ENCODE measurements at places on chromosomes 4 and X. TPM values are rescaled to one million over a fixed set of nuclear protein-coding genes. Genes with fewer than 3 reads are reported as not detected.

GRCh38 chr4:55742655-55743202 lies 76.9 kb upstream of the EXOC1L start:
- no peak overlapping the region for H3K4me3 ChIP-seq
- no peaks in the 10 kb centered on the region for H3K36me3 ChIP-seq
- no peak overlapping the region for H3K27ac ChIP-seq

DNA sequence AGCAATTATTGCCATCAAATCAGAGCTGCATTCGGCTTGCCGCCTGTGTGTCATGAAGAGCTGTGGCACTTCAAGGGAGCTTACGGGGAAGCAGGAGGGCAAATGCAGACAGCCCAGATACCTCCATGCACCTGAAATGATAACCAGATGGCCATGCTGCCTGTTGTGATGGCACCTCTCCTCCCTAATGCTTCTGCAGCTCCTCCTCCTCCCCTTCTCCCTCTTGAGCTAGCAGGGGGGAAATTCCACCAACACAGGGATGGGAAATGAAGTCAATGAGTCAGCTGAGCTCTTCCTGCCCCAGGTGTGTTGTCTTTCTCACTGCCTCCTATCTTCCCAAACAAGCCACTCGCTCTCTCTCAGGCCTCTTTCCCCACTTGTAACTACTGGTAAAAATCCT lies 565.0 kb downstream of the BCOR start:
- DNase-seq = no peak
- H3K27me3 ChIP-seq = no peaks in the 10 kb centered on the region
- no peaks in the 10 kb centered on the region for H3K4me1 ChIP-seq

GRCh38 chr4:112970903-112971302 lies 78.5 kb upstream of the ANK2 start:
- H3K4me3 ChIP-seq = no peak overlapping the region
- H3K36me3 ChIP-seq = no peaks in the 10 kb centered on the region
- no peak overlapping the region for H3K27ac ChIP-seq
- no peaks in the 10 kb centered on the region for H3K4me1 ChIP-seq
- no peaks in the 10 kb centered on the region for H3K27me3 ChIP-seq

GRCh38 chrX:39595977-39596376 lies 501.8 kb downstream of the BCOR start:
- no peaks in the 10 kb centered on the region for H3K36me3 ChIP-seq
- no peak overlapping the region for H3K27ac ChIP-seq
- H3K4me3 ChIP-seq = no peak overlapping the region
- DNase-seq = no peak

DNA sequence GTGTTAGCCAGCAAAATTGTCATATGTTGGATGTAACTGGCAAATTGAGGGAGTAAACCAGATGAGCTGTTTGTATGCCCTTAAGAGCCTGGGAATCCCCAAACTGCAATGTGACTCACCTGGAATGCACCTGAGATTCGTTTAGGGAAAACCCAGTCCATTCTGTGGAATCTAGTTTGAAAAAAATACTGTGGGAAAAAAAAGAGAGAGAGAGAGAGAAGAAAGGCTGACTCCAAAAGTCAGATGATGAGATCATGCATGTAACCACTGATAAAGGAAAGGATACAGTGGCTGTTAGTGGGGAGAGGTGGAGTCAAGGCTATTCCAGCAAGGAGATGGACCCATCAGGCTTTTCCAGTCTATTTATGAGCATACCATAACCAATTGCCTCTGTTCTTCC lies 48.5 kb downstream of the SLC9A7 start:
- H3K27me3 ChIP-seq = no peaks in the 10 kb centered on the region
- H3K36me3 ChIP-seq = no peaks in the 10 kb centered on the region
- no peak overlapping the region for H3K4me3 ChIP-seq

DNA sequence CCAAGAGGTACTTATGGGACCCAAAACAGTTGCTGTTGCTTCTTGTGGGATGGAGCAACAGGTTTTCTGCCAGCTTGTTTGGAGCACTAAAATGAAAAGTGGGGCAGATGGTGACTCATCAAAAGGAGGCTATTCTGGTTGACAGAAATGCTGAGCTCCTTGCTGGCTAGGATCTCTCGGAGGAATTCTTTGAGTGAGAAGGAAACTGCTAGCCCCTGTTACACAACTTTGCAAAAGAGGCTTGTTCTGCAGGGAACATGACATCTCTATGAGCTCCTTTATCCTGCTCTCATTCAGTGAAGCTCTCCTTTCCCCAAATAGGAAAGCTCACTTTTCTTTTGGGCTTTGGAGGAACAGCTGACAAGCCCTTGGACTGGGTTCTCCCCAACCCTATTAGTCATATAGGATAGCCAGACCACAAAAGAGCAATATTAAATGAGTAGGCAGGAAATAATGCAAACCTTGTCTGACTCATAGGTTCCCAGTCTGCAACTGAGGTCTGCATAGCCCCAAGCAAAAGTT lies 108.3 kb downstream of the CDS1 start:
- peak overlapping the region; percentile 41 for H3K4me3 ChIP-seq
- peak; percentile 97 for DNase-seq
- H3K27me3 ChIP-seq = no peaks in the 10 kb centered on the region

GRCh38 chr4:106478152-106478551 lies 109.6 kb upstream of the GIMD1 start:
- H3K27ac ChIP-seq = no peak overlapping the region
- H3K27me3 ChIP-seq = no peaks in the 10 kb centered on the region
- no peak overlapping the region for H3K4me3 ChIP-seq
- H3K36me3 ChIP-seq = no peaks in the 10 kb centered on the region

DNA sequence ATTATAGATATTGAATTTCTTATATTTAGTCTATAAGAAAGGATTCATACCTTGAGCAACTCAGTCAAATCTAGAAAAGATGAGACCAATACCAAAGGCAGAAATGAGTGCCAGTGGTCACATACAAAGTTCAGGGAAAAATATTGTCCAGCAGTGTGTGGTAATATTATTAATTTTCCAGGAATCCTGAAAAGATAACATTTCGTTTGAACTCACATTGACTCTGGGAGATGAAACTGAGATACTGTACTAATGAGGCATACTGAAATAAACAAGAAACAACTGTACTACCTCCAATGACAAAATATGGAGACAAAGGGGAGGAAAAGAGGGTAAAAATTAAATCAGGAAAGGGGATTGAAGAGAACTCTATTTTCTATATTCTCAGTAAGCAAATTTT lies 212.4 kb downstream of the TRAM1L1 start:
- no peak overlapping the region for H3K4me3 ChIP-seq
- no peaks in the 10 kb centered on the region for H3K36me3 ChIP-seq
- no peaks in the 10 kb centered on the region for H3K27me3 ChIP-seq
- H3K4me1 ChIP-seq = no peaks in the 10 kb centered on the region
- no peak for DNase-seq

GRCh38 chrX:8075636-8076035 lies 95.4 kb downstream of the VCX2 start:
- no peak overlapping the region for H3K27ac ChIP-seq
- peak; percentile 77 for DNase-seq
- H3K4me1 ChIP-seq = no peaks in the 10 kb centered on the region

- H3K4me3 ChIP-seq = no peak overlapping the region
- DNase-seq = no peak
- no peaks in the 10 kb centered on the region for H3K4me1 ChIP-seq
- no peaks in the 10 kb centered on the region for H3K36me3 ChIP-seq
- H3K27ac ChIP-seq = no peak overlapping the region
Measured at GRCh38 chrX:135651647-135652295, 61.7 kb upstream of the CT45A1 start.

- no peaks in the 10 kb centered on the region for H3K27me3 ChIP-seq
- no peaks in the 10 kb centered on the region for H3K4me1 ChIP-seq
- no peak for DNase-seq
- no peak overlapping the region for H3K4me3 ChIP-seq
Measured at GRCh38 chr4:19194672-19195071, 1057.0 kb upstream of the SLIT2 start.

- H3K4me1 ChIP-seq = no peaks in the 10 kb centered on the region
- H3K27ac ChIP-seq = no peak overlapping the region
- no peak overlapping the region for H3K4me3 ChIP-seq
- H3K27me3 ChIP-seq = no peaks in the 10 kb centered on the region
Measured at GRCh38 chr4:88690355-88690754, 7.3 kb downstream of the NAP1L5 start.

DNA sequence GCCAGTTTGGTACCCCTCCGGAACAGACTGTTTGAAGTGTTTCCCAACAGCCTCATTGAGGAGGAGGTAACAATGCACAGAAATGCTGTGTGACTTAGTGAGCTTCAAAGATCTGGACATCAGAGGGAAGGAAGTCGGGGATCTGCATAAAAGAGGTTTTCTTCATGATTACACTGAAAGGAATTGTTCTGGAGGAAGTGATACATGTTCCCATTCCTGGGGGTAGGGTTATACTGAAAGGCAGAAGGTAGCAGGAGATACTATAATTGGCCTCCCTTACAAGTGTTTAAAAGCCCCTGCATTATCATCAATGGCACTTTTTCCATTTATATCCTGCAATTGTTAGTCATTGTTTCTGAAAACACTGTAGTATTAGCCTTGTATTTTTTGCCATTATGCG lies 94.0 kb upstream of the DKK2 start:
- no peak for DNase-seq
- no peak overlapping the region for H3K27ac ChIP-seq
- H3K36me3 ChIP-seq = no peaks in the 10 kb centered on the region
- H3K4me3 ChIP-seq = no peak overlapping the region

DNA sequence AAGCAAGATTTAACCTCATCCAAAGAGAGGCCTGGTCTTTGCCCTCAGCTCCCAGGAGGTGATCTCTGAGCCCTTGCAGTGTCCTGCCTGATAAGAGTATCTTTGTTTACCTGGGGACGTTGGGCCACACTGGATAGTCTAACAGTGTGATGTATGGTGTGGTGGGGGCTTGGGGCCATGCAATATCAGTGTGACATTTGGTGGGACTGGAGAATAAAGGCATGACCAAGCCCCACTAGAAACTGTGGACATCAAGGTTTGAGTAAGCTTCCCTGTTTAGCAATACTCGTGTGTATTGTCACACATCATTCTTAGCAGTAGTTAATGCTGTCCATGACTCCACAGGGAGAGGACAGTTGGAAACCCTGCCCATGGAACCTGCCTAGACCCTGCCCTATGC lies 34.4 kb downstream of the BBS12 start:
- DNase-seq = no peak
- H3K27me3 ChIP-seq = no peaks in the 10 kb centered on the region
- no peak overlapping the region for H3K4me3 ChIP-seq
- H3K27ac ChIP-seq = no peak overlapping the region
- H3K36me3 ChIP-seq = no peaks in the 10 kb centered on the region
- H3K4me1 ChIP-seq = peaks cover 17% of the 10 kb centered on the region

The AMBN gene
- total RNA-seq = not detected

The SLC9A6 gene
- total RNA-seq = 12.8 TPM

The FABP2 gene
- not detected for total RNA-seq

The HAND2 gene
- not detected for total RNA-seq

The PNMA5 gene
- not detected for total RNA-seq

The TEC gene
- total RNA-seq = 0.91 TPM

The TRIML2 gene
- 63.3 TPM for total RNA-seq

The BEX4 gene
- 43.4 TPM for total RNA-seq

The PLP1 gene
- 5.2 TPM for total RNA-seq
